ENCODE measurements at places on chromosomes 16 and 17.

DNA sequence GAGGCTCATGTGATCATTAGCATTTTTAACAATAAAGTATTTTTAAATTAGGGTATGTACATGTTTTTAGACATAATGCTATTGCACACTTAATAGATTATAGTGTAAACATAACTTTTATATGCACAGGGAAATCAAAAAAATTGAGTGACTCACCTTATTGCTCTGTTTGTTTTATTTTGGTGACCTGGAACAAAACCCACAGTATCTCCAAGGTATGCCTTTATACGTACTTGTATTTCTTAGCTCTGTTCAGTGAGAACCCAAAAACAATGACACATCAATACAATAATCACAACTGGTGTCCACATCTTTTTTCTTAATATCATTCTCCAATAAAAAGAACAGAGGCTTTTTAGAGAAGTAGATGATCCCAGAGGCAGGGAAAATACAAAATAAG lies 112.2 kb downstream of the CYB561 start:
- no peak for DNase-seq

- peak; percentile 60 for DNase-seq
Observed at GRCh38 chr17:7034955-7035590, 742 bp upstream of the SLC16A13 start.

DNA sequence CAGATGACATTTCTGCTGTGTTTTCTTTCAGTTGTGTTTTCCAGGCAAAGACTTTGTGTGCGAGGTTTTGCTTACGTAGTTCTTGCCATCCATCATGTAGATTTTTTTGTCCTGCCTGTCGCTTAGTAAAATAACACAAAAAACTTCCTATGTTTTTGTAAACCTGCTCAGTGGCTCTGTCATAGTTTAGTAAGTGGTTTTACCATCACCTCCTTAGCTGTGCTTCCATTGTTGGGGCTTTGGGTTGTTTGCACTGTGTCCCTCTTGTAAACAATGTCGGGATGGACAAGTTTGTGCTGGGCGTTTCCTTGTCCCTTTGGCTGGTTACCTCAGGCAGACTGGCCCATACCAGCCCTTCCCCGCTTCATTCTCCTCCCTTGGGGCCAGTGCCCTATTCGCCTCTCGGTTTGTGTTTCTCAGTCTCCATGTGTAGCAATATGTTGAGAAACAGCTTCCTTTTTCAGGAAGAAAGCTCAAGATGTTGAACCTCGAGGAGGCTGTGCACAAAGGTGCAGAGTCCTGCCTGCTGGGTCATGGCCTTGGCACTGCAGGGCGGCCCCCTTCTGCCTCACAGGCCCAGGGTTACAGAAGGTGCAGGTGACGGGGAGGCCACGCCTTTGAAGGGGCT lies 74.6 kb downstream of the KSR1 start:
- no peak for DNase-seq

DNA sequence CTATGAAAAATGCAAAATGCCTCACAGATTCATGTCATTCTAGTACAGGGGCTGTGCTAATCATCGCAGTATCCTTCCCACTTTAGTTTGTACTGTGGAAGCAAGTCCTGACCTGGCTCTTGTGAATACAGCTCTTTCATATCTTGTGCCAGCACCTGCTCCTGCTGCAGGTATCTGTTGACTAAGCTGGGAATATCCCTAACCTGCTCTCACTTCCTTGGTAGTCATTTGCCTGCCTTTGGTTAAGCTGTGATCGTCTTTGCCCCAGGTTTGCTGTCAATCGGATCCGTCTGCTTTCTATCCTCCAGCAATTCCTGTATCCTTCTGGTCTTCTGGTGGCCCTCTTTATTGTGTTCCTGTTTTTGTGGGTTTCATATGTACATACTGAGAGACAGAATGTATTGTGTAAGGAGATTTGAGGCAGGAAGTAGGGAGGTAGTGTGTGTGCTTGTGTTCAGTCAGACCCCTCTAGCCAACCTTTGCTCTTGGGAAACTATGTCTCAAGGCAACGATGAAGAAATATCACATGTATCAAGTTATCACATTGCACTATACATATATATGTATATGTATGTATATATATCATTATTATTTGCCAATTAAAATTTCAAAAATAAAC lies 7.7 kb upstream of the GINS3 start:
- no peak for DNase-seq

GRCh38 chr17:68711858-68712257 lies 110.7 kb upstream of the FAM20A start:
- no peak for DNase-seq

DNA sequence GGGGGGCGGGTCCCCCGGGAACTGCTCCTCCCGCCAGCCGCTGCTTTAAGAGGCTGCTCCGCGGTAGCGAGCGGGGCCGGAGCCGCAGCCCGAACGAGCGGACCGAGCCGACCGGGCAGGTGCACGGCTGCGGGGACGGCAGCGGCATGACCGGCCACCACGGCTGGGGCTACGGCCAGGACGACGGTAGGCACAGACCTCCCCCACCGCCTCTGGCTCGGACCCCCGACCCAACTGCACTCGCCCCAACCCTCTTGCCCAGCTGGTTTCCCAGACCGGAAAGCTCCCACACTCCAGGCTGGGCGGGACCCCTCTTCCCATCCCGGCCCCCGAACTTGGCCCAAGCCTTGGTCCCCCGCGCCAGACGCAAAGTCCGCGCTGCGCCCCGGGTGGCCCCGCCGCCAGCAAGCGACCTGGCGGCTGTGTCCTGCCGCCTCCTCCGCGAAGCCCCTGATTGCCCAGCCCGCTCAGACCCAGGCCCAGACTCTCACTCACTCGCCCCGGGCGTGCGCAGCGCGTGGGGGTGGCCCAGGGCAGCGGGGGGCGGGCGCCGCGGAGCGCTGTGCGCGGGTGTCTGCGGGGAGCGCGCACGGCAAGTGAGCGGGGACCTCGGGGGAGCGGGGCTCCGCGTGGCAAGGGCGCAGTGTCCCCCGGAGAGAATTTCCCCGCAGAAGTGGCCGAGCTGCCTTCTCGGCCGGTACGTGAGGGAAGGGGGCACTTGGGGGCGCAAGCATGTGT lies at the start of gene CA7:
TSS of gene CA7 (plus strand) at position 73 of the 738 bp plus-strand sequence. CDS start at position 147, 74 bp downstream.
- DNase-seq, result no peak

DNA sequence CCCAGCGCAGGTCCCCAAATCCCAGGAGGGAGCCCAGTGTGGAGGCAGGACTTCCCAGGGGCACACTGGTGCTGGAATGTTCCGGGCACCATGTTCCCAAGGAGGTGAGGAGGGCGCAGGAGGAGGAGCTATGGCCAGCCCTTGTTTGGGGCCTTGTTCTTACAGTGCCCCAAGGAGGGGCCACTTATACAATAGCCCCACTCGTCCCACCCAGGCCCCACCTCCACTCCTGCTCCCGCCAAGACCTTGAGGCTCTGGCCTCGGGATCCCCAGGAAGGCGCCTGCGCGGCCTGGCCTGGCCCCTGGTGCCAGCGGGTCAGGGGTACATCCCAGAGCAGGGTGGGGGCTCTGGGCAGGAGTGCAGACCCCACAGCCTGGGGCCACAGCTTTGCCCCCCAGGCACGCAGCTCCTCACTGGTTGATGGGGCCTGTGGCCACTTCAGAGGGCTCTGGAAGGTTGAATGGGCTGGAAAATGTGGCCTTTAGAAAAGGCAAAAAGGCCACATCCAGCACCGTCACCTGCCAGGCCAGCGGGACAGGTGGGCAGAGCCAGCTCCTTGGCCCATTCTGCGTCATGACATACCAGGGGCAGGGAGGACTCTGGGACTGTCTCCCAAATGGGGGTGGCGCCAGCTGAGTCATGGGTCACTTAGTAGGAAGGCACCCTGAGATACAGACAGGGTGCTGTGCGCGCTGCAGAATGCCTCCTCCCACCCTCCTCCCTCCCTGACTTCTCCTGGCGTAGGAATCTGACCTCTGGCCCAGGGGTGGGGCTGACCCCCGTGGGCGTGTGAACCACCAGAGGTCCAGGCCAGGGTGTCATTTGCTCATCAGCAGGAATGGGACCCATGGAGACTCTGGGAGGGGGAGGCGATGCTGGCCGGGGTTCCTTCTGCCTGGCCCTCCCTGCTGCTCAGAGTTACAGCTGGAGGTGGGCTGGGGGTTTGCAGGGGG lies 32.3 kb upstream of the PVALEF start:
- no peak for DNase-seq

DNA sequence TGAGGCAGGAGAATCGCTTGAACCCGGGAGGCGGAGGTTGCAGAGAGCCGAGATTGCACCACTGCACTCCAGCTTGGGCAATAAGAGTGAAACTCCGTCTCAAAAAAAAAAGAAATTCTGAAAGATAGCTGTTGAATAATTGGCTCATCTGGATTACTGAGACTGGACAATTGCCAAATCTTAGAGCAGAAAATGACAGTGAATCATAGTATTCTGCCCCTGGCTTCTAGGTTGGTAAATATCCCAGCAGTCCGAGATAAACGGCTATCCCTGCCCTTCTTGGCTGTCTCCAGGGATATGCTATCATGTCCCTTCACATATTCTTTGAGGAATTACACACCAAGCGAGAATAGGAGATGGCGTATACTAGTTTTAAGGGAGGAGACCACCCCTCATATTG lies 35.5 kb upstream of the METTL16 start:
- no peak for DNase-seq

DNA sequence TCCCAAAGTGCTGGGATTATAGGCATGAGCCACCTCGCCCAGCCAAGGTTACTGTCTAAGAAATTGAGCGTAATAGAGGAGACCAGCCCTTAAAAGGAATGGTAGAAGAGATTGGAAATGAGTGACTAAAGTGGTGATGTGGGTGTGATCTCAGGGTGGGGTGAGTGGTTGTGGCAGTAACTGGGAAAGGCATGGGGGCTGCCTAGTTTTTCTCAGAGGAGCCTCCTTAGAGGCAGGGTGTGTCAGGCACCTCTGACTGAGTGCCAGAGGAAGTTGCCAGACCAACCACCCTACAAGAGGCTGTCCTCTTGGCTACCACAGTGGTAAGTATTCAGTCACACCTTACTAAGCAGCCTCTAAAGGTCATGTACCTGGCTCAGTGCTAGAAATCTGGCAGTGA lies 8.9 kb downstream of the DUS2 start:
- DNase-seq, result no peak

- no peak for DNase-seq
Observed at GRCh38 chr17:65902155-65902554, 289.8 kb downstream of the CEP112 start.

- no peak for DNase-seq
Observed at GRCh38 chr16:2282262-2282661, 14.3 kb upstream of the RNPS1 start.

DNA sequence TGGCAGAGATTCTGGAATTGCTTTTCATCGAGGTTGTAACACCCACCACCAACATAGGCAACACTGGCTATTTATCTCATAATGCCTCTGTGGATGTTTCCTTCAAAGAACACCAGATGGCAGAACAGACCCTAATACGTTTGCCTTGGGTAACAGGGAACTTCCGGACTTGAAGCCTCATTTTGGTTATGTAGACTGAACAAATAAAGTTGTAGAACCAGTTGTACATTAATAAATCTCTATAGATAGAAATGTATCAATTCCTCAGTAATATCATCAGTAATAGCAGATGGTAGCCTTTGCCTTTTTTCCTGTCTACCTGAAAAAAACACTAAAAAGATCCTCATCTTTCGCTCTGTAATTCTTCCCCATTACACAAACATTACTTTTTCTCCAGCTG lies 25.9 kb upstream of the APOH start:
- DNase-seq, result peak; percentile 49

GRCh38 chr17:80737106-80738019 lies 192.7 kb downstream of the RPTOR start:
- no peak for DNase-seq

GRCh38 chr17:38447502-38448085 lies 19.3 kb downstream of the ARHGAP23 start:
- no peak for DNase-seq

- no peak for DNase-seq
Observed at GRCh38 chr17:5120036-5120435, 4.2 kb downstream of the USP6 start.

DNA sequence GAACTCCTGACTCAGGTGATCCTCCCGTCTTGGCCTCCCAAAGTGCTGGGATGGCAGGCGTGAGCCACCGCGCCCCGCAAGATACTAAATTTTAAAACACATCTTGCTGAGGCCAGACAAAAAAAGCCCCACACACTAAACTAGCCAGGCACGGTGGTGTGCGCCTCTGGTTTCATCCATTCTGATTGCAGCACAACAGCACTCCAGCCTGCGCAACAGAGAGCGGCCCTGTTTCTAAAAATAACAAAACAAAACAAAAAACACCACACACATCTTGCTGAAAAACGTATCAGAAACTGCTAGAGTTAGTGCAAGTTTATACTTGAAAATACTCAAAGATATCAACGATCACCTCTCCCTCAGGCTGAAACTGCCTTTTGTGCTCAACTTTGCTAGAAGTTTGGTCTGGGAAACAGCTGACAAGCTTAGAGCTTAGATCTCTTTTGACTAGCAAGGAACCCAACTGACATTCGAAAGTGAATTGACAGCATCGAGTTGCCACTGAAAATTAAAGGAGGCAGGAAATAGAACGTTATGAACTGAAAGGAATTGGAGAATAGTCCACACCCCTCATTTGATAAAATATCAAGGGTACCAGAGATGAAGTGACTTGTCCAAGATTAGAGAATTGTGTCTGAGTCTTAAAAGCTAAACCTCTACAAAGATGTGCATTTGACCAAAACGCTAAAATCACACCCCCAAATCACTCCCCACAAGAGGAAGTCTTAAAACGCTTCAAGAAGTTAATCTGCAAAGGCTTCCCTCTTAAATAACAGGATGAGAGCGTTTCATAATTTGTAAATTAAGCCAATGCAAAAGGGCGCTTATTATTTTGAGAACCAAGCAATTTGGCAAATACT lies 908 bp downstream of the COG4 start:
- no peak for DNase-seq

DNA sequence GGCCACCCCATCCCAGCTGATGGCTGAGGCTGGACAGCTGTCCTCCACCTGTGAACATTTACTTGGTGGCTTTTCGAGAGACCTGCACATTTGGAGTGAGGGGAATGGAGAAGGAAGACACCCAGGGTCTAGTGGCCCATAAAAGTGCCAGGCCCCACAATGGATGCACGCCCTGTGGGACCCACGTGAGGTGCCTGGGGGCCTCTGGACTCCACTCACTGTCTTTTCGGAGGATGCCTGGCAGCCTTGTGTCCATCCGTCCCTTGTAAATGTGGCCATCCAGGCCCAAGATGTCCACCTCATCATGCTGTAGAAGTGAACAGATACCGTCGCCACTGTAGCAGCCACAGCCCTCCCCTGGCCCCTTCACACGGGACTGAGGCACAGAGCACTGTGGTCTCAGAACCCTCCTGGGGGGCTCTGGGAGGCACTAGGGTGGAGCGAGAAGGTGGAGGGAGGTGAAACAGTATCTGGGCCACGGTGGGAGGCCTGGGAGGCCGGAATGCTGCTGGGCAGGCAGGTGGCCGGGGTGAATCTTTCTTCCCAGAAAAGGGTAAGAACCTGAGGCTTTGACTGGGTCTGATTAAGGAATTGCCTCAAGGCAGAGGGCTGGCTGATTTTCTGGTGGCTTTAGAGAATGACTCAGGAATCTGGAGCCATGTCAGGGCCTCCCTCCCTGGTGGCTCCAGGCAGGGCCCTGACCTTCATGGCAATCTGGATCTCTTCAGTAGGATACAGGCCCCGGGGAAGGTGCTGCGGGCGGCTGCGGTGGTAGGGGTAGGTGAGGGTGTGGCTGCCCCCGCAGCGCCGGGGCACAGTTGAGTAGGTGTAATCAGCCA lies 11.5 kb downstream of the UBALD2 start:
- no peak for DNase-seq

GRCh38 chr17:72378414-72379390 lies 257.9 kb downstream of the SOX9 start:
- DNase-seq, result no peak

Measured in stimulated activated CD4-positive, alpha-beta T cell treated with anti-CD3 and anti-CD28 coated beads, Interleukin-4, amount 100 ng/mL, for 24 hours (primary cell).